ENCODE measurements at places on chromosomes 4 and X. TPM values are rescaled to one million over a fixed set of nuclear protein-coding genes. Genes with fewer than 3 reads are reported as not detected.

CXorf49 gene
- not detected for total RNA-seq

HTR2C gene
- not detected for total RNA-seq

SLC6A14 gene
- not detected for total RNA-seq

NDST4 gene
- total RNA-seq = not detected

RTL9 gene
- total RNA-seq = 0.64 TPM
